CD4-positive, alpha-beta T cell treated with Interferon gamma for 1 hour (primary cell): ENCODE measurements at places on chromosomes 1 and 21.

DNA sequence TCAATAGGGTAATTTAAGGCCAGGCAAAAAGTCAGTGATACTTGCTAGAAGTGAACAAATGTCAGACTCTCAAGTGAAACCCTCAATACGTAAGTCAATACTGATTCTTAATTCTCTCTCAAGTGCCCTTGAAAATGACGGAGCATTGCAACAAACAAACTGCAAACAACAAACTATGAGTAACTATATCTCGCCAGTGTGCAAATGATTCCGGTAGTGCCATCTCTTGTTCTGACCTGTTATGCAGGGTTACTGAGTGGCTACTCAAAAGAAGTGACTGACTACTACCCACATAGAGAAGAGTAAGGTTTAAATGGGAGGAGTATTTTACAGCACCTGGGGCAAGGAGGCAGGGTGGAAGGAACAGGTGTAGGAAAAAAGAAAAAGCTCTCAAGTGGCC is 1.6 kb downstream of the SLC19A2 start:
- no peak for DNase-seq

GRCh38 chr1:20343149-20343937 is 52.7 kb downstream of the VWA5B1 start:
- DNase-seq, result peak; percentile 21

DNA sequence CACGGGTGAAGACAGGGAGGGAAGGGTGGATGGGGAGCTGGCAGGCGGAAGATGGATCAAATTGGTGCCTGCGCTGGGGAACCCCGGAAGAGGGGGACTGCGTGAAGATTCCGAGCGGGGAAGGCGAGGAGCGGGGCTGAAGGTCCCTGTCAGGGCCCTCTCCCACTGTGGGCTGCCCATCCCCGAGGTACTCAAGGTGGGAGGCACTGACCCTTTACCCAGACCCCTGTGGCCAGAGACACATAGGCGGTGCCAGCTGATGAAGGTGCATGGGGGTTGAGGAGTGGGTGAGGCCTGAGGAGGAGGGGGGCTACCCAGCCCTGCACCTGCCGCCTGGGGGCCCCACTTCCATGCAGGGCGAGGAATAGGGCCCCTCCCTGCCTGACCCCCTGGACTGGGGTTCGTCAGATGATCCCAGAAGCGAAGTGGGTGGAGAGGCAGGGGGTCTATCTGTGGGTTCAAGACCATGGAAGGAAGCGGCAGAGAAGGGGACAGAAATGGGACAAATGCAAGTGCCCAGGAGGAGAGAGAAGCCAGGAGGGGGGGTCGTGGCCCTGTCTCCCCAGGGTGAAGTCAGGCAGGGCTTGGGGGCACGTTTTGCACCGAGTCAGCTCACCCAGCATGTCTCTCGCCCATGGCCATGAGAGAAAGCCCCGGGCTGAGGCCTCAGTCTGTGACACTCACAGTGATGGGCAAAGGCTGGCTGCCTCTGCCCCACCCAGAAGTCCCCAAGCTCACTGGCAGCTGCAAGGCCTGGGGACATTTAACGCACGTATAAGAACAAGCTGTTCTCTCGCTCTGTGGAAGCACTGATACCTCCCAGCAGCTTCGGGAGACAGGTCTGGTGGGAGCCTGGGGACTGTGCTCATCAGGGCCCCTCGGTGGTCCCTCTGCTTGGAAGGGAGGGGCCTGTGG is 7.0 kb upstream of the MMEL1 start:
- DNase-seq, result no peak

- DNase-seq, result no peak
Observed at GRCh38 chr1:117070124-117070523, 10.0 kb downstream of the TTF2 start.

DNA sequence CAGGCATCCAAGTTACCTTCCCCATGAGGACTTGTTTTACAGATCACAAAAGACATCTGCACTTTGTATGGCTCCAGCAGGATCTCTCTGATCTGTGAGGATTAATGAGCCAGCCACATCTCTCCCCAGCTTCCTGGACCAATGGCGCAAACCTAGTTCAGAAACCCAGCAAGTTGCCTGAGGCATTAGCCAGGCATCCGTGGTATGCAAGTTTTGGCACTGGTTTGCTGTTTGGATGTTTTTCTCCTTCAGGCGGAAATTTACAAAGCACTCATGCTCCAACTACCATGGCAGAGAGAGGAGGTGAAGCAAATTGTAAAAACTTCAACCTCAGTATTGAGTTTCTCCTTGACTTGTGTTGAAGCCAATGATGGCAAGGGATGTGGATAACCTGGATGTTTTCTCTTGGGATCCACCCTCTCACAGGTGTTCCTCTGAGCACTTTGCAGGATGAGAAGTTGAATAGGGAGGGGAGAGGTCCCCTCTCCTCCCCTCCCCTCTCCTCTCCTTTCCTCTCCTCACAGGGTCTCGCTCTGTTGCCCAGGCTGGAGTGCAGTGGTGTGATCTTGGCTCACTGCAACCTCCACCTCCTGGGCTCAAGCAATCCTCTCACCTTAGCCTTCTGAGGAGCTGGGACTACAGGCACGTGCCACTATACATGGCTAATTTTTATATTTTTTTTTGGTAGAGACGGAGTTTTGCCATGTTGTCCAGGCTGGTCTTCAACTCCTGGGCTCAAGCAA is 25.6 kb upstream of the ENO1 start:
- no peak for DNase-seq

DNA sequence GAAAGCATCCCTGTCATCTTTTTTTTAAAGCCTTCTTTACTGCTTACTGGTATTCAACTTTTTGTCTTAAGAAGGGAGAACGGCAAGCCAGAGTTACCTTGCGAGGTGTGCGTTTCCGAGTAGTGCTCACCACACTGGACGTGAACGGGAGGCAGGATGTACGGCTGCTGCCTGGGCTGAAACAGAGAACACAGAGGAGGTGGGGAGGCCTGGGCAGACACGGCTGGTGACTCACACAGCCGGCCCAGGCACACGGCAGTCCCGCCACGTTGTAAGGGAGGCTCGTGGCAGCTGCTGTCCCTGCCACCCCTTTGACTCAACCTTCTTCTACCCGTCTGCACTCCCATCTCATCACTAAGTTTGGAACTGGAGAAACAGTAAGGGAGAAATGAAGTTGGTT is 105.8 kb downstream of the SMYD2 start:
- no peak for DNase-seq

DNA sequence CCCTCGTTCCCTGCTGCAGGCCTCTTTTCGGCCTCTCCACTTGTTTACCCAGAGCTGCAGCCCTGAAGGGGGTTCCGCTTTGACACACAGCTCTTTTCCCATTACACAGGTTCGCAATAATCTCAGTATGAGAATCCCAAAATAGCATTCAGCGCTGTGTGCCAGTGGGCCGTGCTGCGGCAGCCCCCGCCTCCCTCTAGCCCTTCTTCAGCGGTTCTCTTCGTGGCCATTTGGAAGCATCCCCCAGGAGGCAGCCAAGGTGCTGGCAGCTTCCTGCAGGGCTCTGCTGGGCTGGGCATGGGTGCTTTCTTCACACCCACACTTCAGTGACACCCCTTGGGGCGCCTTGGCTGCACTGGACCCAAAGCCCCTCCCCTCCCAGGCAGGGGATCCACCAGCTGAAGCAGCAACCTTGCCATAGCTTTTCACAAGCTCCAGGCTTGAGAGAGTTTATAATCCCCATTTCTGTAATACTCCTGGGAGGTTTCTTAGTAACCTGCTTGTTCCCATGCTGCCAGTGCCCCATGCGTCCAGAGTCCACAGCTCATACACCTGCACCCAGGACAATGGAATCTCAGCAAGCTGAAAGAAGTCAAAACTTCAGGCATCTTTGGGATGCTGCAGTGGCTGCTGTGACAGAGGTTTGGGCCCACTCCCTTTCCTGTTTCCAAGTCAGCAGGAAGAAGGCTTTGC is 8.1 kb downstream of the NCF2 start:
- DNase-seq, result no peak

GRCh38 chr1:27179379-27179778 is 24.5 kb upstream of the SLC9A1 start:
- DNase-seq, result no peak

GRCh38 chr1:119112791-119113190 is 27.7 kb downstream of the WARS2 start:
- no peak for DNase-seq

DNA sequence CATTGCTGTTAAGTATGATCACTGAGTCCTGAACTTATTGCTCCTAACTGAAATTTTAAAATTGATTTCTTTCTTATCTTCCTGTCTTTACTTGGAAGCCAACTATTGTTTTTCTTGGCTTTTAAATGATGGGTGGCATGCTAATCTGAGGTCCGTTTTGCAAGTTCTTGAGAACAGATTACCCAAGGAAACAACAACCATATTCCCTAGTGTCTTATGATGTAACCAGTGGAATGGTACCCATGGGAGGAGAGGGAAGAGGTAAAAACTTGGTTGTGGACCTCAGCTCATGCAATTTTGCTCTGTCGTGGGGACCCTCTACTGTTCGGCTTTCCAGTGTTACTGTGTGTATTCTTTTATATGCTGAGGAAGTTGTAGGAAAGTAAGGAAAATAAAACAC is 454.8 kb upstream of the ADAMTS5 start:
- DNase-seq, result no peak

- no peak for DNase-seq
Observed at GRCh38 chr1:41795205-41795762, 123.4 kb downstream of the HIVEP3 start.

DNA sequence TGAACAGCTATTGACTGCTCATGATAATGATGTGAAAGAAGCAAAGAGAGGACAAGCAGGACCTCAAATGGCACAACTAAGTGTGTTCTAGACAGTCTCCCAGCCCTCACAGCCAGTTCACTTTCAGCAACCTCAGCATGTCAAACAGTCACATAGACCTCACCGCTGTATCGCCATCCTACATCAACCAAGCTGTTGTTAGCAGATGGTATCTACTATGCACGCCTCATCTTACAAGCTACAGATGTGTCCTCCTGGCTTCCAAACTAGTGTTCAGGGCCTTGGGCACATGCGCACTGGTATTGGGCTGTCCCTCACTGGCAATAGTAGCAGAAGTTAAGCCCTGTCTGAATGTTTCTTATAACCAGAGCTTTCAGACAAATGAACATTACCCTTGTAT is 28.4 kb downstream of the EVI5 start:
- DNase-seq, result no peak

GRCh38 chr1:95021119-95021518 is 51.6 kb downstream of the ALG14 start:
- DNase-seq, result no peak

GRCh38 chr1:244837597-244838258 is 2.3 kb downstream of the COX20 start:
- DNase-seq, result no peak

DNA sequence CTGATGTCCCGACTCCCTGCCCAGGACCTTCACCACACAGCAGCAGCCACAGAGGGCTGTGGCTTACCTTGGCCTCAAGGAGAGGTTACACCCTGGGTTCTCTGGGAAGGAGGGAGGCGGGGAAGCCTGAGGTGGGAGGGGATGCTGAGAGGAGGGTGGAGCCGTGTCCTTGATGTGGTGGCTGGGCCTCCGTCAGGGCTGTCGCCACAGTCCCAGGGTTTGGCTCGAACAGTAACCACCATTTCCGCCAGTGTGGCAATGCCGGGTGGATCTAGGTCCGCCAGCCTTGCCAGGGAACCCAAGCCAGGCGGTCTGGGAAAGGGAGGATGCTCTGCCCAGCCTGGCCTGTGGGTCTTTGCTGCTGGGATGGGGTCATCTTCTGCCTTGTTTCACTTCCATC is 18.4 kb upstream of the CDCA8 start:
- peak; percentile 37 for DNase-seq

GRCh38 chr1:29354511-29355098 is 118.3 kb downstream of the PTPRU start:
- no peak for DNase-seq

DNA sequence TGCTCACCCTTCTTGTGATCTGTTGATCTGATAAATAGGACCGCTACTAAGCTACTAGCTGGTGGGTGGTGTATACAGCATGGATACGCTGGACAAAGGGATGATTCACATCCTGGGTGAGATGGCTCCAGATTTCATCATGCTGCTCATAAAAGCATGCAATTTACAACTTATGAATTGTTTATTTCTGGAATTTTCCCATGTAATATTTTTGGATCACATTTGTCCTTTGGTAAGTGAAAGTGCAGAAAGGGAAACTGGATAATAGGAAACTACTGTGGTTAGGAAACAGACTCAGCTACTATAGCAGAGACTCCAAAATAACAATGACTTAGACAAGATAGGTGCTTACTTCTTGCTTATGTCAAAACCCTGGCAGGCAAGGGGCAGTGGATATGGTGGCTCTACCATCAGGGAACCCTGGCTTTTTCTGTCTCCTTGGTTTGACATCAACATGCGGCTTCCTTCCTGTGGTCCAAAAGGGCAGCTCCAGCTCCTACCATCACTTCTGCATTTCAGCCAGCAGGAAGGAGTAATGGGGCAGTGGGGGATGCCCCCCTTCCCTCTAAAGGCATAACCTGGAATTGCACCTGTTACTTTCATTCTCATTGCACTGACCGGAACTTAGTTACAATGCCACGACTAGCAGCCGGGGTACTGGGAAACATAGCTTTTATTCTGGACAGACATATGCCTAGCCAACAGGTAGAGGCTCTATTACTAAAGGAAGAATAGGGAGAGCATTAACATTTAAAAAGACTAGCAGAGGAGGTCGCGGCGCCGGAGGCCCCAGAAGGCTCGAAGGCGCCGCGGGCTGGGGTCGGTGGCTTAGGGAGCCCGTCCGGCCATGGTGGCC is 13.8 kb upstream of the AK2 start:
- DNase-seq, result peak; percentile 43

GRCh38 chr1:69587391-69587790 is 19.7 kb downstream of the LRRC7 start:
- DNase-seq, result no peak

GRCh38 chr1:175376194-175376593 is 183.6 kb upstream of the KIAA0040 start:
- DNase-seq, result no peak

GRCh38 chr1:217311766-217312165 is 319.1 kb downstream of the GPATCH2 start:
- DNase-seq, result no peak

- no peak for DNase-seq
Observed at GRCh38 chr1:43592974-43593683, 56.8 kb upstream of the KDM4A start.

GRCh38 chr1:7380712-7381111 is 390.4 kb upstream of the VAMP3 start:
- no peak for DNase-seq

- no peak for DNase-seq
Observed at GRCh38 chr1:241916196-241916595, 41.4 kb upstream of the BECN2 start.

GRCh38 chr1:117120774-117121588 is 568 bp downstream of the TRIM45 start:
- no peak for DNase-seq

DNA sequence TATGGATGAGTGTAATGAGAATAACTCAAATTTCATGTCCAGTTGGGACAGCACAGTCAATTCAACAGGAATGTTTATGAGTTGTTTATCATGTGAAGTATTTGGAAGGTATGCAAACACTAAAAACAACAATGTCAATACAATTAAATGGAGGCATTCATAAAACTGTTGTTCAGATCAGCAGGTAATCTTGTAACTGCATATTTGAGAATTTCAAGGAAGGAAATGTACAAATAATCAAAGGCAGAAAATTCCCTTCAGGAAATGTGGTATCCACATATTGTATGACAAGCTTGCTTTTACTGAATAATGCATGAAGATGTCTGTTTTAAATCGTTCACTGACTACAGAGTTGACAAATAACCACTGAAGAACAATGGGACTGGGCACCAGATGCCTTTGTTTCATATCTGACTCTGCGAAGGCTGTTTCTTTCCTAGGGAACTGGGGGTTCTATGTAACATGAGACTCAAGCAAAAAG is 198.3 kb downstream of the LTN1 start:
- DNase-seq, result no peak
